ENCODE measurements at places on chromosomes 2 and 18.

DNA sequence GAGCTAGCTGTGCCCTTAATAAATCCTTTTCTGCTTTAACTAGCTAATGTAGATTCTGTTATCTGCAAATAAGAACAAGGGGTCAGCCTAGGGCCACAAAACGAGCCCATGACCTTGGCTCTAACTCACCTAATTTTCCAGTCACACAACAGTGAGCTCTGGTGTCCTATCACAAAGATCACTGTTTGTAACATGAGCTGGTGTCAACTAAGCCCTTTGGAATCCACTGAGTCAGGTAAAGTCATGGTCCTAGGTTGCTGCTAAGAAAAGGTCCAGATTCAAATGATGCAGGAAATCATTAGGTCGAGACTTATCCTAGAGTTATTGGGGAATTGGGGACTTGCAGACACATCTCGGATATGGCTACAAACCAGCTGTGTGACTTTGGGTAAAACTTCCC is 49.9 kb downstream of the ST8SIA5 start:
- no peak for DNase-seq

GRCh38 chr2:172600557-172601008 is 44.7 kb downstream of the PDK1 start:
- DNase-seq: no peak

DNA sequence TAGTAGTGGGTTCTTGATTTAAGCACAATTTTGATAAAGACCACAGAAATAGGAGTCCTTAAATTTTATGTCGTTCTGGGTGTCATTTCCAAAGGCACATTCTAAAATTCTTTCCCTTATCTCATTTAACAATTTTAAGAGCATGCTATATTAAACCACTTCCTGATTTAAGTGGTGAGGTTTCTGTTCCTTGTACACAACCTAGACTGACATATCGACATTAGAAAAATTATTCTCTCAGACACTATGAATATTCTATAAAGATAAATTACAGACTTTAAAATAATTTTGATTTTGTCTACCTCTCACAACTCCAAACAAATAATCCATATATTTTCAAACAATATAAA is 923.8 kb downstream of the LRP1B start:
- DNase-seq: no peak

DNA sequence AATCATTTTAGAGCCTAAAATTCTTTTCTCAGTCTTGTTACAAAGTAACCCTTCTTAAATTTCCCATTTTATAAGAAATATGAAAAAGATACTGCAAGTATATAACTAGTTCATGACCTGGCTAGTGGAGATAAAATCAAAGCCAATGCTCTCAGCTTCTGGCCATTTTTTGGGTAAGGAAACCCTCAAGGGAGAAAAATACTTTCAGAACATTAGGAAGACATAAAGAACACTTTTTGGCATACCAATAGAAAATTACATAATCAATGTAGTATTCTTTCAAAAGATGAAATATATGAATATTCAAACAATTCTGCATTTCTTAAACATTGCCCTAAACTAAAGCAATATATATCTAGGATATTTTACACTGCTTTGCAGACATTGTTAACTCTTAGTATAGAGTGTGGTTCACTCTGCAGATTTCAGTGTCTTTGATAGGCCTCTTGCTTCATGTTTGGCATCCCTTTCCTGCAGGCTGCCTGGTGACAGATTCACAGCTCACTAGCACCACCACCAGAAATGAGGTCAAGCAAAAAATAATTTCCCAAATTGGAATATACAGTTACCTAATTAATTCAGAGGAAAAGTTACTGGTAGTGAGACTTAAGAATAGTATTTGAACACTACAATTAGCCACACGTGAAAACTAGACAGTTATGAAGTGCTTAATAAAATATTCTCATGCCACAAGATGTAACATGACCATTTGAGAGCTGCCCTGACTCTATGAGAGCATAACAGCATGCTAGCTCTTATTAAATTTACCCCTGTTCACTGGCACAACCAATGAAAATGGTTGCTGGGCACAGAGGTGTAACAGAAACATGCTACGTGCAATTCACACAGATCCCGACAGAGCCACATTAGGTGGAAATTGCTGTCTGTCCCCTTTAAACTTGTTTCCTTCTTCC is 36.0 kb downstream of the PAIP2B start:
- DNase-seq: peak; percentile 40

DNA sequence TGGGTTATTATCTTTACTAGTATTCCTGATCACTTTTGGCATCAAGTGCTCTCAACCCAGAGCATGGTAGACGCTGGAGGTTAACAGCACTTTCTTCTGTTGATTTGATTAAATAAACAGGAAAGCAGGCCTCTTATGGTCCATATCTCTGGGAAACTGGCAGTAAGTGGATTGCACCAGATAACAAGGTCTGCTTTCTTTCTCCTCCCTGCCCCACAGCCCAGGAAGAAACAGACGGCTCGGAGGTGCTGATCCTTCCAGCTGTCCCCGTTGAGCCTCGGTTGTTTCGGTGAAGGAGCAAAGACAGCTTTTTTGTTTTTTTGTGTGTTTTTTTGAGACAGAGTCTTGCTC is 100.8 kb upstream of the KCTD1 start:
- DNase-seq: no peak

DNA sequence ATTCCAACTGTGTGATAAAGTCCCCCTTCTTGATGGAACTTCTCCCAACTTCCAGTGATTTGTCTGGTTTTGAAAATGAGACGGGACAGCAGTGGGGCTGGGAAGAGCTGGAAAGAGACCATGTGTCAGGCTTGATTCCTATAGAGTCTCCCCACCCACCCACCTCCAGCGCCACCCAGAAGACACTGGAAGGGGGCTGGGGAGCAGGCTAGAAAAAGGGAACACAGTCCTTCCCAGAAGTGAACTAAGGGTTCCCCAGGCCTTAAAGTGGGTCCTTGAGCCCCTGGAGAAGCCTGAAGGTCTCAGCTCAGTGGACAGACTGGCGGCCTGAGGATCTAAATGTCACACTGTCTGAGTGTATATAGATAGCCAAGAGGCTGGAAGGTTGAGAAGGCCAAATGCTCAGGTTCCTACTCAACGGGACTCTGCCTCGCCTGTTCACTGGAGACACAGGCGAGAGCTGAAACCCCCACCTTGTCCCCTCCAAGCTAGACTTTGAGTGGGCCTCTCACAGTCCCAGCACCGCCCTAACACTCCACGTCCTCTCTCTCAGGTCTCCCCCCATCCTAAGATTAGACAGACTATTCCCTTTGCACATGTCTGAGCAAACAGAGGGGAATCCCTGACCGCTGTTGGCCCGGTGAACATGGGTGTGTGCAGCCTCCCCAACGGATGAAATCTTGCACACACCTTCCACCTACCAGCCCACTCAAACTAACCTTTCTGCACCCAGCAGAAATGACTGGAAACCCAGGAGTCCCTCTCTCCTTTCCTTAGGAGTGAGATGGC is 1.6 kb downstream of the PKDCC start:
- DNase-seq: no peak

DNA sequence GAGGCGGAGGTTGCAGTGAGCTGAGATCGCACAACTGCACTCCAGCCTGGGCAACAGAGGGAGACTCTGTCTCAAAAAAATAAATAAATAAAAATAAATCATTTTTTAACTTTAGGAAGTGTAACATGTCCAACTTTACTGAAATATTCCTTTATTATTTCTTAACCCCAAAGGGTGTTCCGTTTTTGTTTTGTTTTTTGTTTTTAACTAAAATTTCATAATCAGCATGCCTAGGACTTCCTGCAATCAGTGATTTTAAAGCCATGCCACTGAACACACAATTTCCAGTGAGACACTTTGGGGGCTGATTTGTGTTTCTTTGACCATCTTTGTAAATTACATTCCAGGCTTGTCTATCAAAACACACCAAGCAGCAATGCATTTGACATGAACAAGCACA is 7.1 kb downstream of the CATIP start:
- DNase-seq: no peak

GRCh38 chr2:118123561-118124232 is 35.4 kb downstream of the INSIG2 start:
- DNase-seq: peak; percentile 99

DNA sequence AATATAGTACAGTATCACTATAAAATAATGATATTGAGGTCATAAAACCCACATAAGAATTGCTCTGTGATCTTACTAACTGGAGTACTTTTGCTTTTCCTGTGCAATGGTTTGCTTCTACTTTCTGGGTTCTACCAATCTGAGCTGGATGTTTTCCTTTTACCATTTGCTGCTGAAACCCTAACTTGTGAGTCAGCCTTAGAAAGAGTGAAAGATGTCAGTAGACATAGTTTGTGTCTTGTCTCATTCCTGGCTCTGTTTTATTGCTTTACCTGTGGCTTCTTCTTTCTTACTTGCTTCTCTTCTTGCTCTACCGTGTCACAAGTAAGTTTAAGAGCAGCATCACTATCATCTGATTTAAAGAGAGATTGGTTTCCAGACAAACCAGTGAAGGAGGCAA is 61.0 kb downstream of the MBD2 start:
- DNase-seq: no peak

DNA sequence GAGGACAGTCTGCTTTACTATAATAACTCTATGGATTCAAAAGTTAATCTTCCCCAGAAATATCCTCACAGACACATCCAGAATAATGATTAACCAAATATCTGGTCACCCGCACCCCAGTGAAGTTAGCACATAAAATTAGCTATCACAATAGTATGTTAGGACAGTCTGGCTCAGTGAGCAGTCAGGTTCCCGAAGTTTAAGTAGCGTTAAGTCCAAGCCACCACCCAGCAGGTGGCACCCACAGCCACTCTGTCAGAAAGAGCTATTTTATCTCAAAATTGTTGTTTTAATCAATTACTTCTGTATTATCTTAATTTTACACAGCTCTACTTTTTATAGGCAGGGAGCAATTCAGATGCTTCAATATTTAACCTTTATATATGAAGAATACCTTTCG is 537.5 kb downstream of the MBD2 start:
- DNase-seq: no peak

DNA sequence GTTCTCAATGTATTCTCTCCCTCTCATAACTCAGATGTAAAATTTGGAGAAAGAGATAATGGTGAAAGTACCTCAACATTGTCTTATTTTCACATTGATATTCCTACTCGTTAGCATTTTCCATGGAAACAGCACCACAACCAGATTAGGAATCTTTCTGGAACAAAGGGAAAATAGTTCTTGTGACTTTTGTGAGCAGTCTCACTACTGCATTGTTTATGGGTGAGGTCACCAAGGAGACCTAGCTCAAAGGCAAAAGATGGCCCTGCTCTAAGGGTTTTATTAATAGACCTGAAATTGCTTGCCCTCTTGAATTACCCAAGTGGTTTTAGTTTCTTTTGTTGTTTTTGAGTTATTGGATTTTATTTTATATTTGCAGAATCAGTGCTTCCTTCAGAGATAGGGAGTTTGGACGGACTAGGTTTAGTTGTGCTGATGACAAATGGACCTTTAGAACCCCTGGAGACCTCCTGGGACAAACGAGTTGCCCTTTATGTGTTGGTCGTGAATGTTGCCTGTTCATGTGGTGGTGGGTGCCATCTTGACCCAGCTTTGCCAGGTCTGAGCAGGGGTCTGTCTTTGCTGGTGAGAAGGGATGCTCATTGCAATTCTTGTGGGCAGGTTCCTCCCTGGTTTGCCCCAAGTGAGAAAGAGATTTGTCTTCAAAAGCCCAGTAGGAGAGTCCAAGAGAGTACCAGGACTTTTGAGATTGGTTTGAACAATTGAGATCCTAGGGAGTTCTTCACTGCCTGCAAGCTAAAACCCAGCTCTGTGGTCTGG is 58.1 kb downstream of the INPP4A start:
- DNase-seq: peak; percentile 76

DNA sequence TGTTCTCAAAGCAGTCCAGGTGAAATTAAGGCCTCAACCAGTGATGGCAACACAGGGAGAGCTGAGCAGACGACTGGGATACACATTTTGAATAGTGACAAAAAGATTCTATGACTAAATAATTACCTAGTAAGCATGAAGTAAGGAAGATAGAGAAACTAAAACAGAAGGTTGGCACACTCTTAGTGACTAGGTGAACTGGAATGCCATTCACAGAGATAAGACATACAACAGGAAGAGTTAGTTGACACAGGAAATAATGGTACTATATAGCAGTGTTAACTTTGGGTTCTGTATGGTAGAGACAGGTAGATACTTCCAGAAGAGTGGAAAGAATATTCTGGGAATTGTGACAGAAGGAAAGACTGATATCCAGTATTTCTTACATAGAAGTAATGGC is 181.8 kb upstream of the NT5C1B start:
- DNase-seq: no peak

- no peak for DNase-seq
Measured at GRCh38 chr2:96987301-96987909, 1.0 kb upstream of the FAM178B start.

GRCh38 chr2:241904791-241905710 is 35.5 kb downstream of the RTP5 start:
- DNase-seq: no peak

DNA sequence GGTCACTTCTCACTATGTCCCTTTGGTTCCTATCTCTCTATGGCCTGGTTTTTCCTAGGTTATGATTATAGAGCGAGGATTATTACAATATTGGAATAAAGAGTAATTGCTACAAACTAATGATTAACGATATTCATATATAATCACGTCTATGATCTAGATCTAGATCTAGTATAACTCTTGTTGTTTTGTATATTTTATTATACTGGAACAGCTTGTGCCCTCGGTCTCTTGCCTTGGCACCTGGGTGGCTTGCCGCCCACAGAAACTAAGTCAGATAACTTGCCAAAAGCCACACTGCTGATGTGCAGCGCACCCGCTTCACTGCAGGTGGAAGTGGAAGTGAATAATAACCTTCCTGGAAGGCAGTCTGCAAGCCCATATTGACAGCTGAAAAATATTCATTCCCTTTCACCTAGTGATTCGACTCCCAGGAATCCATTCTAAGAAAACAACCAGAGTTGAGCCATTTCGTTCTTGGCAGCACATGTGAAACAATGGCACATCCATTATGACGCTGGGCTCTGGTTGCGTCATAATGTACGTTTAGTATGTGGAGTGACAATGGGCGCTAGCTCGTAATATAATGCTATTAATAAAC is 725 bp upstream of the ANKRD53 start:
- DNase-seq: peak; percentile 87

DNA sequence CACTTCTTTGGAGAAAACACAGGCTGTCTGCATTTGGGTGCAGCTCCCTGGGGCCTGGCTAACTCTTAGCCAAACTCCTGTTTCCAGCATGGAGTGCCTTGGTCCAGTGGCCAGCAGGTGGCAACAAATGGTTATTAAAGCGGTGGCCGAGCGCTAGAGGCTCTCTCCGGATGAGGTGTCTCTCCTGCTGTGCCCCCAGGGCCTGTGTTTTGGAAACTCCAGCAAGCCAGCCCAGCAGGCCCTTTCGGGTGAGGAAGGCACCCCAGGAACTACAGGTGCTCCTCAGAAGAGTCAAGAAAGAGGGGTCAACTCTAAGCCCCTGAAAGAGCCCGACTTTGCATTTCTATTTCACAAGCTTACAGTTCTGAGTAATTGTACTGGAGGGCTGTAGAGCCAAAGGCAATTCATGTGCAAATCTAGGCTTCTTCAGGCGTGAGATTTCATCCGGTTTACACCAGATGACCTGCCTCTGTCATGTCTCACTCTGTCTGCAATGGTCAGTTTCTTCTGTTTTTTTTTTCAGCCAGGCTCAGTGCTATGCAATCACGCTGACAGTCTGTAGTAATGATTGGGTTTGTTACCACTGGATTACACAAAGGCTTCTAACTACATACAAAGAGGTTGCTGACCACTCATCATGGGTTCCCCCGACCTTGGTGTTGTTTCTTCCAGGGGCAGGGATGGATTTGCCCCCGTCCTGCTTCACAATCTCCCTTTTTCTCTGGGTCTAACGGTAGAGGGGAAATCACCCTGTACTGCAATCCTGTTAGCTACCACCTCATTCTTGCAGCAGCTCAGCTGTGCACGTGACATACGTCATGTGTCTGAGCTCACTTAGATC is 7.6 kb upstream of the CHRNA1 start:
- peak; percentile 91 for DNase-seq

- DNase-seq: peak; percentile 25
Measured at GRCh38 chr18:59763541-59764136, 66.4 kb upstream of the CCBE1 start.

Measured in AG10803 (cell line).